ENCODE measurements at places on chromosomes 6 and 20. TPM values are rescaled to one million over a fixed set of nuclear protein-coding genes. Genes with fewer than 3 reads are reported as not detected.

Gene MUC21
- total RNA-seq = not detected

Gene SMLR1
- not detected for total RNA-seq

Gene GTSF1L
- total RNA-seq = not detected

Gene ALDH8A1
- 0.32 TPM for total RNA-seq

Gene SPATA25
- total RNA-seq = 1.2 TPM

Gene NFKBIL1
- 17.8 TPM for total RNA-seq

Gene POPDC3
- total RNA-seq = 39.7 TPM

Gene OTOR
- total RNA-seq = not detected

Gene RAET1L
- not detected for total RNA-seq

Gene PNPLA1
- not detected for total RNA-seq

All from epithelial cell of alveolus of lung (primary cell).